Neural crest cell (in vitro differentiated cells): ENCODE measurements at places on chromosomes 1 and 21. TPM values are rescaled to one million over a fixed set of nuclear protein-coding genes. Genes with fewer than 3 reads are reported as not detected.

- no peaks in the 10 kb centered on the region for H3K36me3 ChIP-seq
- H3K4me3 ChIP-seq, result no peak overlapping the region
- peaks cover 41% of the 10 kb centered on the region for H3K27me3 ChIP-seq
Observed at GRCh38 chr1:154753426-154753825, 116.7 kb downstream of the KCNN3 start.

DNA sequence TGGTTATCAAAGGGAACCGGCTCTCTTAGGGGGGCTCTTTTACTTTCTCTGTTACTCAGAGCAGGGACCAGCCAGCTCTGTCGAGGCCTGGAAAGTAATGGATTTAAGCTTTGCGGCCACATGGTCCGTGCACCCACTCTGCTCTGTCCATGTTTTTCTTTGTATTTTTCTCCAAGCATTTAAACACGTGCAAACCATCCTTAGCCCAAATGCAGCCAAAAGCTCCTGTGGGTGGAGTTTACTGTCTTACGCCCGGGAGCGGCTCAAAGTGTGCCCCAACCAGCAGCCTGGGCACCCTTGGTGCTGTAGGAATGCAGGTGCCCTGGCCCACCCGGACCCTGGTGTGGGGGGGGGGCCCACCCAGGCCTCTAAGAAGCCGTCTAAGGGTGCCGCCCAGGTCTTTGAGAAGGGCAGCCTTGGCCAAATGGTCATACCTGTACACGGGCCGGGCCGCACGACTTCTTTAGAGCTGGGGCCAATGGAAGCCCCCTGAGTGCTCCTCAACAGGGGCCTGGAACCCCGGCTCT lies 29.2 kb upstream of the POFUT2 start:
- H3K36me3 ChIP-seq, result no peaks in the 10 kb centered on the region
- no peak overlapping the region for H3K27ac ChIP-seq
- DNase-seq, result no peak
- H3K4me1 ChIP-seq, result peaks cover 17% of the 10 kb centered on the region

GRCh38 chr1:213585402-213585801 lies 402.4 kb upstream of the PROX1 start:
- DNase-seq, result no peak
- H3K27ac ChIP-seq, result no peak overlapping the region
- H3K27me3 ChIP-seq, result no peaks in the 10 kb centered on the region
- no peaks in the 10 kb centered on the region for H3K4me1 ChIP-seq

GRCh38 chr1:156467906-156468305 lies 32.7 kb downstream of the MEF2D start:
- peaks cover 3% of the 10 kb centered on the region for H3K36me3 ChIP-seq
- peaks cover 8% of the 10 kb centered on the region for H3K4me1 ChIP-seq
- no peaks in the 10 kb centered on the region for H3K27me3 ChIP-seq
- DNase-seq, result no peak
- H3K27ac ChIP-seq, result peak overlapping the region; percentile 57

- H3K4me1 ChIP-seq, result peaks cover 23% of the 10 kb centered on the region
- no peak for DNase-seq
- no peak overlapping the region for H3K4me3 ChIP-seq
- no peak overlapping the region for H3K27ac ChIP-seq
- H3K27me3 ChIP-seq, result peaks cover 2% of the 10 kb centered on the region
Observed at GRCh38 chr1:24911651-24912155, 18.4 kb downstream of the RUNX3 start.

- H3K4me3 ChIP-seq, result no peak overlapping the region
- H3K27ac ChIP-seq, result no peak overlapping the region
- no peaks in the 10 kb centered on the region for H3K36me3 ChIP-seq
- peaks cover 4% of the 10 kb centered on the region for H3K27me3 ChIP-seq
- DNase-seq, result no peak
Observed at GRCh38 chr1:119276558-119276957, 92.0 kb upstream of the HAO2 start.

DNA sequence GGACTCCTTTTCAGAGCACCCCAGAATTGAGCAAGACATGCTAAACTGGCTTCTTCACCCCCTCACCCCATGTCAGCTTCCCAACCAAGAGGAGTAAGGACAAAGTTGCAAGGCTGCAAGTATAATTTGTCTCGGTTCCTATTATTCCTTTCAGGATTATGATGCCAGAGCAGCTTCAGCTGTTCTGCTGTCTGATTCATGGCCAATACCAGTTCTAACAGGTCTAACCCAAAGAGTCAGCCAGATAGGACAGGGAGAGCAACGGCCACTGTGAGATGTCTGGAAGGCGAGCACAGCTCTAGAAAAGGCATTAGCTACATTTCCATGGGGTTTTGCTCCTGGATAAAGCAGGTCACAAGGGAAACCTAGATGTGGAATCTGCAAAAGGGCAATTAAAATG lies 53.3 kb upstream of the HOOK1 start:
- H3K27me3 ChIP-seq, result no peaks in the 10 kb centered on the region
- no peaks in the 10 kb centered on the region for H3K36me3 ChIP-seq
- H3K27ac ChIP-seq, result no peak overlapping the region
- no peak for DNase-seq

DNA sequence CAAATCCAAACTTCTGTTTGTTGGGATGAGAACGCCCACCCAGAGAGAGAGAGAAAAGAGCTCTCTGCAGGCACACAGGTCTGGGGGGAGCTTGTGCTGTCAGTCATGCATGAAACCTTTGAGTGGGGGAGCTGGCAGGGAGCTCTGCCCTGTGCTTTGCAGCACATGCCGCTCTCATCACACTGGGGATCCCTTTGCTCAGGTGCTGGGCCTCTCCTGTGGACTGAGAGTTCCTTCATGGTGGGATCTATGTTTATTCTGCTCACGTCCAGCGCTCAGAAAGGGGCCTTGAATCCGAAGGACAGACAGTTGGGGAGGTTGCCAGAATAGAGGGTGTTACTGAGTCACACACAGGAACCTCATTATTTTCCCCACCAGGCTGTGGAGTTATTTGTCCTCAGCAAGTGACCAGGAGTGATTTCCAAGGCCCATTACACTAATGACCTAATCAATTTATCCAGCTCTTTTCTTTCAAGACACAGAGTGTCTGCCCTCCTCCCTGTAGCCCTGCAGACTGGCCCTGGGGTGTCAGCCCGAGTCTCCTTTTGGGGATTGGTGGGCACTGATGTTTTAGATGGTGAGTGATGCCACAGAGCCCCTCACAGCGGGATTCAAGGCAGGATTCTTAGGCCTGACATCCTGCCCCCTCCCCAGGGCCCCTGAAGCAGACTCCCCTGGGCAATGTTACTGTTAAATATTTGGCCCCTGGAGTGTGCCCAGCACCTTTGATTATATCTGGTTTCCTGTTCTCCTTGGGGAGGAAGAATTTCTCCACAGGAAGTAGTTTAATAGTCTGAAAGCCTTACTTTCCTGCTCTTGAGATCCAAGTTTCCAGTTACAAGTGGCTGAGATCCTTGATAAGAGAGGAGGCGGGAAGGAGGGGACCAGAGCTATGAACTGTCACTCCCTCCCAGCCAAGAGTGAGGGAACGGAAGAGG lies 22.3 kb downstream of the MYBPH start:
- H3K4me1 ChIP-seq, result peaks cover 34% of the 10 kb centered on the region
- DNase-seq, result no peak
- no peak overlapping the region for H3K27ac ChIP-seq
- no peaks in the 10 kb centered on the region for H3K36me3 ChIP-seq
- H3K27me3 ChIP-seq, result no peaks in the 10 kb centered on the region

DNA sequence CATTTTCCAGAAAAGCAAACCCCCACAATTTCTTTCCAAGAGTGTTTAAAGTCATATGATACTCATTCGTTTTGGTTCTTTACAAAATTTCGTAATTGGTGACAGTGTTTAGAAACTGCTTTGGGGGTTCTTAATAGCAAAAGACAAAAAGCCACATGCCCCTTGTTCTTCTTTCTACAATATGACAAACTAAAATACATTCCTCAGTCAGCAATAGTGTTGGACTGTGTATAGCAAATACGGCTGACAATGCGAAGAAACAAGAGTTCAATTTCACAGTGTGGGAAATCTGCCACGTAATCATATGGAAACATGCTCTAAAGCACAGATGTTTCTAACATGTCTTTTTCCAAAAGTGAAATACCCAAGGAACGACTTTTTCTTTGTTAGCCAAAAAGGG lies 7.6 kb upstream of the IFNAR1 start:
- H3K36me3 ChIP-seq, result no peaks in the 10 kb centered on the region
- no peaks in the 10 kb centered on the region for H3K4me1 ChIP-seq
- DNase-seq, result no peak
- no peak overlapping the region for H3K27ac ChIP-seq
- no peak overlapping the region for H3K4me3 ChIP-seq

ABCA4 gene
- 0.14 and 0.45 TPM in 2 replicates for total RNA-seq

BARHL2 gene
- total RNA-seq, result not detected in 2 replicates

RXFP4 gene
- not detected in 2 replicates for total RNA-seq

C1orf87 gene
- not detected in 2 replicates for total RNA-seq
